Activated CD4-positive, CD25-positive, alpha-beta regulatory T cell (primary cell): ENCODE measurements at places on chromosomes 12 and 14.

DNA sequence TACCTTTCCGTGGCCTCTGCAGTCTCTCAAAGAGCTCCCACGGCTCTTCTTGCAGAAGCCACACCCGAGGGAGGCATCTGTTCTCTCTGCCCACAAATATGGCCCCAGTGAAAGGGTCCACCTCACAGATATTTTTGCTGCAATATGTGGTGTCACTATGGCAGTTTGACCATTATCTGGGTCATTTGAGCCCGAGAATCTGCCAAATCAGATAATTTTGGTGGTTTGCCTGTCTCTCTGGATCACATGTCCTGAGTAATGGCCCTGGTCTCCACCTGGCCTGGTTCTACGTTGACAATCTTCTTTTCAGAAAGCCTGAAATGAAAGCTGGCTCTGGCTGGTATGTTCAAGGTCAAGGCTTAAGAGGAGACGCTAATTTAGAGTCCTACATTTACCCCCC, 5.7 kb upstream of the WSCD2 start:
- no peak for DNase-seq

- no peak for DNase-seq
Observed at GRCh38 chr12:57518920-57519795, 1.2 kb downstream of the DDIT3 start.

DNA sequence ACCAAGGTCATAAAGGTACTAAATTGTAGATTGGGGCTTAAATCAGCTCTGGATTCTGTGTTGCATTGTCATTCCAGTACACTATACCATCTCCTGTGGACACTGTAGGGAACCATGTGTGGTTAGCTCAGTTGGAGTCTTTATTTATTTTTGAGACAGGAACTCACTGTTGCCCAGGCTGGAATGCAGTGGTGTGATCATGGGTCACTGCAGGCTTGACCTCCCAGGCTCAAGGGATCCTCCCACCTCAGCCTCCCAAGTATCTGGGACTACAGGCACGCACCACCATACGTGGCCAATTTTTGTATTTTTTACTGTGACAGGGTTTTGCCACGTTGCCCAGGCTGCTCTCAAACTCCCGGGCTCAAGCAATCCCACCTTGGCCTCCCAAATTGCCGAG, 6.7 kb downstream of the PAPOLA start:
- DNase-seq = no peak

DNA sequence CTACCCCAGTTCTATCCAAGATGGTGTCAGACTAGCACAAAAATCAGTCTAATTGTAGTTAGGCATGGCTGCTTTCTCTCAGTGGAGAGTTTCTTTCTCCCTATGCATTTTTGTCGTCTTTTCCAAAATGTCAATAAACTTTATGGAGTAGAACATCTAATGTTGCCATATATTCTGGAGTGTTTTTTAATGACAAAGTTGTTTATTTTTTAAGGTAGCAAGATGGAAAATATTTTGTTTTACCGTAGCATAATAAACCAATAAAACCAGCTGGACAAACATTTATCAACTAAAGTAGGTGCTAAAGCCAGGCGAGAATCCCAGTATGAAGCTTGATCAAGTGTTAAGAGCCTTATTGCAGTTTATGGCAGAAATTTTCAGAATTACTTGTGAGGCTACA, 146.3 kb downstream of the TMTC2 start:
- no peak for DNase-seq

DNA sequence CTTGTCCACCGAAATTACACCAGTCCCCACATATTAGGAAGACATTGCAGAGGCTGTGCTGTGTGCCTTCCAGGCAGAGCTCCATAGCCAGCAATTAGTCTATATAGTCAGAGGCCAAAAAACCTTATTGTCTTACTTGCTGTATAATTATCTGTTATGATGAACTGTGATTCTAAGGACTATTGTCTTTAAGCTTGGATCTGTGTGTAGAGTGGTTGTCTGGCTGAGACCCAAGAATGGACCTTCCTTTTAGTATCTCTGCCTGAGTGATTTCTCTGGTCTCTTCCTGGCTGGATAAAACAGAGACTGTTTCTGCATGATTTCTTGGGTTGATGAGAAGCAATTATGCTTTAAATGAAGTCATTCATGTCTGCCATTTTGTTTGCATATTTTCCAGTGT, 465.3 kb downstream of the PRKD1 start:
- DNase-seq = no peak

- DNase-seq = no peak
Observed at GRCh38 chr12:95484524-95484923, 10.6 kb downstream of the METAP2 start.

- DNase-seq = no peak
Observed at GRCh38 chr12:9694241-9694640, 24.7 kb downstream of the CLEC2D start.

GRCh38 chr12:121992059-121992879, 29.4 kb upstream of the BCL7A start:
- peak; percentile 27 for DNase-seq

GRCh38 chr14:31127690-31128089, 79.9 kb downstream of the HECTD1 start:
- DNase-seq = no peak

- no peak for DNase-seq
Observed at GRCh38 chr14:56862836-56863235, 52.6 kb upstream of the OTX2 start.

GRCh38 chr12:4241592-4241991, 32.0 kb upstream of the CCND2 start:
- no peak for DNase-seq

- no peak for DNase-seq
Observed at GRCh38 chr14:96261053-96261452, 5.0 kb downstream of the BDKRB1 start.

- DNase-seq = no peak
Observed at GRCh38 chr12:88951177-88951576, 370.9 kb upstream of the KITLG start.

DNA sequence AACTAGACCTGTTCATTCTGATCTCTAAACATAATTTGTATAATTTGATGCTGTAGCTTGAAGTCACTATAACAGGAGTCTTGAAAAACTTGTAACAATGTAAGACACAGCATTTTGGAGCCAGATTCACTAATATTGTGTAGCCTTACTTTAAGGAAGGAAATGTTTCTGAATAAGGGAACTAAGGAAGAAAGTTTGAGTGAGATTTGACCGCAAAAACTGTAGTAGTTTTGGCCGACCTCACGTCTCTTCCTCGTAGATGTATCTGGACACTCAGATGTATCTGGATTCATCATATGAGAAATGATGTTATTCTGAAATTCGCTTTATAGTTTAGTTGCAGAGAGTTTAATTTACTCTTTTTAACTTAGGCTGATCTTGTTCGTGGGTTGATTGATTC, 13.9 kb upstream of the DNAH10 start:
- no peak for DNase-seq
